NCI-H187 treated with DMSO at 0.1 percent for 48 hours (cell line): ENCODE measurements at places on chromosomes 11 and 22.
A peak's percentile ranks its signal among the peaks of the same experiment; 100 is the strongest.

DNA sequence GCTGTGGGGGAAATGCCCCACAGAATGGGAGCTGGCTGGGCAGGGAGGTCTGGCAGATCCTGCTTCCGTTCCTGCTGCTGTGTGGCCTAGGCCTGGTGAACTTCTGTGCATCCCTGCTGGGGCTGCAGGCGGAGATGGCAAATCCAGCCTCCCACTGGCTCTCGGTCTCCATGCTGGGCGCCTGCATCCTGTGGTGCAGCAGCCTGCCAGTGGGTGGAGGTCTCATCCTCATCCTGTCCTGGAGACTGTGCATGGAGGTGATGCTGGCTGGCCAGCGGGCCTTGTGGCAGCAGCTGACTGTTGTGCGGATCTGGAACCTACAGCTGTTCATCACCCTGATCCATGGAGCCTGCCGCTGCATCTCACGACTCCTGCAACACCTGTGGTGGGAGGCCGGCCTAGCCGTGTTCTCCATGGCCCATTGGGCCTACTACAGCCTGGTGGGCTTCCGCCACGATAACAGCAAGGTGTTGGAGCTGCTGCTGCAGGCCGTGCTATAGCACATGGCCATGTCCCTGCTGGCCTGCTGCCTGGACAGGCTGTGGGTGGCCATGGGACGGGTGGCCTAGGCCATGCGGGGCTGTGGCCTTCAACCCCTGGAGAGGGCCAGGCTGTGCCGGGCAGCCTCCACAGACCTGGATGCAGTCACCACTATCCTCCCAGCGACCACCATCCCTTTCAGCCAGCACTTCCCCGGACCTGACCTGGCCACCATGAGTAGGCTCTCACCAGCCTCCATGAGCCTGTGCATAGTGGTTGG, 8.8 kb upstream of the RPL3 start:
- DNase-seq, result no peak

- DNase-seq, result no peak
These were observed 48.9 kb downstream of the NARS2 start for GRCh38 chr11:78525720-78526119.

GRCh38 chr11:122785031-122785541, 53.2 kb upstream of the CRTAM start:
- DNase-seq, result no peak

DNA sequence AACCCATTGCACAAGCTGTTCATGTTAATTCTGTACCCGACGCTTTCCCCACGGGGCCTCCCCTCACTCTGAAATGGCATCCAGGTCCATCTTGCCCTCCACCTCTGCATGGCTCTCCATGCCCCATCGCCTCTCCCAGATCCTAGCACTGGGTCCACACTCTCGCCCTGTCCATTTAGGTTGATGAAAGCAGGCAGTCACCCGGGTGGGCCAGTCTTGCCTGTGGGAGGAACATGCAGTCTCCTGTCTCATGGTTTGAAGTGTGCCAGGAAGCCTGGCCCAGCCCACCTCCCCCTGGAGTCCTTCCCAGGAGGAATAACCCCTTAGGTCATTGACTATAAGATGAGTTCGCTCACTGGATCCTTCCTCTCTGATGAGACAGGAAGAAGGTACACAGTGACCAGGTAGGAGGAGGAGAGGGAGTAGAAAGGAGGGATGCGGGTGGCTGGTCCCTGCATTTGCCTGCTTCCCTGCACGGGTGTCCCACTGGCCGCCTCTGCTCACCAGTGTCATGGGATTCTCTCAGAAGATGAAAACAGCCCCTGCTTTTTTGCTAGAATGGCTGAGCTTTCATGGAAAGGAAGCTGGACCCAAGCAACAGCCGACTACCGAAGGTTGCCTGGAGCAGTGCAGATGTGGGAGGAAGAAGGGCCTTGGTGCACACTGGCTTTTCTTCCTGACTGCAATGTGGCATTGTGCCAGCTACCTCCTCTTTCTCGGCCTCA, 6.8 kb downstream of the TMEM121B start:
- no peak for DNase-seq

DNA sequence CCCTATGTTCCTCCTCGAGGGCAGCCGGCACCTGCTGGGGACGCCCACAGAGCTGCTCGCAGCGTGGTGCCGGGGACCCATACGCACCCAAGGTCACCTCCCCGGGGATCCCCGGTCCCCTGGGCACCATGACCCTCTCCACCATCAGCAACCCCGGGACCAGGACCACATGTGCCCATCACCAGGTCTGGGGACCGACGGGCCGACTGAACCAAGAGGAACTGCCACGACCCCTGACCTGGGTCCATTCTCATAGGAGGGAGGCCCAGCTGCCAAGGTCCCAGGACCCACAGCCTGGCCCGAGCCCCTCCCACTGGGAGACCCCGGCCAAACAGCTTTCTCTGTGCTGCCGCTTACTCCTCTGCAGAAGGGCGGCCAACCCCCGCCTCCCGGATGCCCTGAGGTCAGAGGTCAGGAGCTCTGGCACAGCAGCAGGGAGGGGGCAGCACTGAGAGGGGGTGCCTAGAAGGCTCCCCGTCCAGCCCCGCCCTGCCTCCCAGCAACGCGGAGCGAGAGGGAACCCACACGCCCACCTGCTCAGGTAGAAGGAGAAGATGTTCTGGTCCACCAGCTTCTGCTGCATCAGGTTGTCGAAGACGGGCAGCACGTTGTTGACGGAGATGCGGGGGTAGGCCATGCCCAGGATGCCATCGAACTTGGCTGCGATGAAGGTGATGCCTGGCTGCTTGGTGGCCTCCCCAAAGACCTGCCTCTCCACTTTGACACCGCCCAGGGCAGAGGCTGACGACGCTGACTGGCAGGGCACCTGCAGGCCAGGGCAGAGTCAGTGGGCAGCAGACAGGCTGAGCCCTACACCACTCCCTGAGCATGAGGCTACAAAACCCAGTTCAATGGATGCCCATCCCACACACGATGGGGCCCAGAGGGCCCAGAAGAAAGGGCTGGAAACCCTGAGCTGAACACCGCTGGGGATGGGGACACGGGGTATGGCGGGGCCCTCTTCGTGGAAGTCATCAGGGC, 6.6 kb downstream of the CTSD start:
- no peak for DNase-seq

GRCh38 chr11:12108875-12109453, 1.4 kb upstream of the MICAL2 start:
- no peak for DNase-seq

GRCh38 chr11:99192716-99193115, 172.0 kb downstream of the CNTN5 start:
- DNase-seq, result no peak

DNA sequence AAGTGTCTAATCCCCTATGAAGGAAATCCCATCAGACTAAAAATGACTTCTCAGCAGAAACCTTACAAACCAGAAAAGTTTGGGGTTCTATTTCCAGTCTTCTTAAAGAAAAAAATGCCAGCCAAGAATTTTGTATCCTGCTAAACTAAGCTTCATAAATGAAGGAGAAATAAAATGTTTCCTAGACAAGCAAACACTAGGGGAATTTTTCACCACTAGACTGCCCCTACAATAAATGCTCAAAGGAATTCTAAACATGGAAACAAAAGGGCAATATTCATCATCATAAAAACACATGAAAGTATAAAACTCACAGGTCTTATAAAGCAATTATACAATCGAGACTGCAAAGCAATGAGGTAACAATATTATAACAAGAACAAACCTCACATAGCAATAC, 124.3 kb downstream of the PLEKHA7 start:
- DNase-seq, result no peak

GRCh38 chr22:27609451-27609888, 192.1 kb downstream of the MN1 start:
- no peak for DNase-seq

DNA sequence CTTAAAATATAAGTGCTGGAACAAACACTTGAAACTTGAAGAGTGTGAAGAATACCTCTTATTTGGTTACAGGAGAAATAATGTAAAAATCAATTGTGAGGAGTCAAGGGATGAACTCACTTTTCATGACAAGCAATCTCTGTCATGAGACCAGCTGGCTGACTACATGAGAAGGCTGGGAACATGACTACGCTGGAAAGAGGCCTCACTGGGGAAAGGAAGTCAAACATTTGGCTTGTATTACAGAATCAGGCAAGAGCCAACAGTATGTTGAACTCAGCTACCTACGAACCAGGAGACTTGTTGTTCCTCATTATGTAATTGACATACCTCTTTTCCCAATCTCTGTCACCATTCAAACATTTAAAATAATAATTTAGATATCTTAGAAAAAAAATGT, 14.4 kb downstream of the DCDC1 start:
- DNase-seq, result peak; percentile 59

GRCh38 chr11:131624531-131624930, 254.1 kb downstream of the NTM start:
- DNase-seq, result no peak

GRCh38 chr11:23540101-23540561, 679.9 kb upstream of the CCDC179 start:
- peak; percentile 41 for DNase-seq

- DNase-seq, result no peak
These were observed 67.7 kb downstream of the PHF21B start for GRCh38 chr22:44942056-44942455.

DNA sequence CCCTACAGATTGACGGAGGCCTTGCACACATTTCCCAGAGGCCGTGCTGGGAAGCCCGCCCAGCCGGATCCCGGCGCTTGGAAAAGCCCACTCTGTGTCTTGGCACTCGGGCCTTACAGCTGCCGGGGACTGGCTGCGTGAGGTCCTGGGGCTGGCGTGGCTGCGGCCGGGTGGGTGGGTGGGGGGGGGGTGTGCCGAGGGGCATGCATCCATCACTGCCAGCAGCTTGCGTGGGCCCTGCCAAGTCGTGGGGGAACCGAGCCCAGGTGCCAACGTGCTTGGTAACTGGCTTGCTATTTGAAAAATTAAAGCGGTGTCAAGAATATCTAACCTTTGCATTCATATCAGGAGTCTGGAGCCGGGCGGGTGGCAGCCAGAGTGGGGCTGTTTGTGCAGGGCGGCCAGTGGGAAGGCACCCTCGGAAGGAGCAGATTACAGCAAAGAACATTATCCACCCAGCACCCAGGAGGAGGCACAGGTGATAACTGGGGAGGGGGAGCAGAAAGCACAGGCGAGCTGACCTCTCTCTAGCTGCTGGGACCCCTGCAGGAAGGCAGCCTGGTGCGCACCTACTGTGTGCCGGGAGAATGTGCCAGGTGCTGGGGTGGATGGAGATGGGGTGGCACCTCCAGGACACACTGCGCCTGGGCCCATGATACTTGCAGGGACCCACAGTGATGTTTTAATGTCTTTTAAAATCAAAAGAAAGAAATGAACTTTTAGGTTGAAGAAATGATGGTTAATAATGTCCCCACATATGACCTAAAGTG, 28.5 kb upstream of the SMIM38 start:
- no peak for DNase-seq

DNA sequence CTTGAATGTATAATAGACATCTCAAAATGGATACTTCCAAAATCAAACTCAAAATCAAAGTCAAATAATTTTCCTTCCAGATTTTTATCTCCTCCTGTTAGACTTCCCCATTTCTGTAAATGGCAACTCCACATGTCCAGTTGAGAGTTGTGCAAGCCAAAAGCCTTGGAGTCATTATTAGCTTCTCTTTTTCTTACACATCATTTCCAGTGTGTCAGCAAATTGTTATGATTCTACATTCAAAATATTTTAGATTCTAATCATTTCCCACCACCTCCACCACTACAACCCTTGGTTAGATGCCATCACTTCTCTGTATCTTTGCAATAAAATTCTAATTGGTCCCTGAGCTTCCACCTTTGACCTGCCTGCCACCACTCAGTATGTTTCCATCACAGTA, 155.7 kb downstream of the CNTN5 start:
- DNase-seq, result no peak

DNA sequence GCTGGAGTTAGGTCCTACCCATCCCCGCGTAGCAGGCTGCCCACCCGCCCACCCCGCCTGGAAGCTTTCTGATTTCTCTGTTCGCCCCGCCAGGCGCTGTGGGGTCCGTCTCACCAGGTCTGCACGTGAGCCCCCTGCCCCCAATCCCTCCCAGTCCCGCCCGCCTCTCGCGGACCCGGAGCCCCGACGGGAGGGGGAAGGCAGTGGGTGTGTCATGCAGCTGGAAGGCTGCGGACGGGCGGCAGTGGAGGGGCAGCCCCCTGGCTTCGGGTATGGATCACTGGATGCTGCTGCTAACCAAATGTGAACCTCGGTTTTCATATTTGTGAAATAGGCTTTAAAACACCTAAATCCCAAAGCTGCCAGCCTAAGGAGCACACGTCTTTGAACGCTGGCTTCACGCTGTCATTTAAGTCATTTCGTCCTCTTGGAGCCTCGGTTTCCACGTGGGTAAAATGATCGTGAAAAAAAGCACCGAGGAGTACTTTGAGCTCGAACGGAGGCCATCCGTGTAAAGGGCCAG, 568 bp upstream of the BIK start:
- DNase-seq, result no peak

DNA sequence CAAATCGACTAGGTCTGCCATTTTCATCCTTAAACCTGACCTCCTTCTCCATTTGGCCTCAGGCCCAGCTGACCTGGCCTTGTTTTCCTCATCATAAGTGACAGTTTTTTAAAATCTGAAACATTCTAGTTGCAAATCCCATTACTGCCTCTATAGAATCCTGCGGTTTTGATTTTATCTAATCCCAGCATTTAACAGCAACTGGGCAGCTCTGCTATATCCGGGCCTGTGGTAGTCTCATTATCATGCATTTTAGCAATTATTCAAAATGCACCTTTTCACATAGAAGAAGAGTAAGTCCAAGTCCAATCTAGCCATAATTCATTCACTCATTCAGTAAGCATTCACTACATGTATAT, 28.6 kb upstream of the BIRC3 start:
- DNase-seq, result no peak

- no peak for DNase-seq
These were observed 9.5 kb upstream of the CBX6 start for GRCh38 chr22:38881464-38881871.

GRCh38 chr11:36212564-36213392, 76.4 kb downstream of the COMMD9 start:
- no peak for DNase-seq

GRCh38 chr11:15006139-15006759, 34.1 kb upstream of the CALCA start:
- DNase-seq, result peak; percentile 22

- DNase-seq, result no peak
These were observed 48.6 kb upstream of the UCP3 start for GRCh38 chr11:74057249-74058151.

DNA sequence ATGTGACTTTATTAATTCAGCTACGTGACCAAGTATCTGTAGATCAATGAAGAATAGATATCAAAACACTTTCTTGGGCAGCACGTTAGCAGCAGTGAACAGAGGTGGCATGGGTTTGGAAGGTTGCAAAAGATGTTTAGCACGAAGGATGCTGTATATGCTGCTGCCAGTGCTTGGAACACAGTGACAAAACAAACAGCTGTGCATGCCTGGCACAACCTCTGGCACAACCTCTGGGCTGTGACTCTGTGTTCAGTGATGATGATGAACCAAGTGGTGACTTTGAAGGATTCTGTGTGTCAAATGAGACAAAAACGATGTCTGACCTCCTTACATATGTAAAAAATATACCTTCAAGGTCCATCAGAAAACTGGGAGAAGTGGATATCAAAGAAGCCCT, 104.7 kb downstream of the TBC1D22A start:
- no peak for DNase-seq
